ENCODE measurements at places on chromosomes 1 and 21. TPM values are rescaled to one million over a fixed set of nuclear protein-coding genes. Genes with fewer than 3 reads are reported as not detected.

DNA sequence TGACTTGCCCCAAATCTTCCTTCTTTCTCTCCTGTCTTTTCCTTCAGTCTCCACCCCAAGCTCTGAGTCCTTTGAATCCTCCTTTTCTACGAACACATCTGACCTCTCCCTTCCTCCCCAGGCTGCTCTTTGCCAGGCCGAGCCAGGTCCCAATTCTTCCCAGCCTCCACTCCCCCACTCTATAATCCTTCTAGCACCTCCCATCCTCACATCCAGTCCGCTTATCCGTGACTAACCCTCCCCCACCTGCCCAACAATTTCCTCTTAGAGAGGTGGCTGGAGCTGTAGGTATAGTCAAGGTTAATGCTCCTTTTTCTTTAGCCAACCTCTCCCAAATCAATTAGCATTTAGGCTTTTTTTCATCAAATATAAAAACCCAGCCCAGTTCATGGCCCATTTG lies 9.5 kb upstream of the HPDL start:
- H3K4me1 ChIP-seq, result no peaks in the 10 kb centered on the region
- no peak for DNase-seq
- H3K27me3 ChIP-seq, result peaks cover 13% of the 10 kb centered on the region
- no peaks in the 10 kb centered on the region for H3K36me3 ChIP-seq
- no peak overlapping the region for H3K4me3 ChIP-seq

- no peak for DNase-seq
- H3K4me1 ChIP-seq, result peaks cover 8% of the 10 kb centered on the region
- H3K4me3 ChIP-seq, result no peak overlapping the region
Measured at GRCh38 chr1:65470766-65471165, 50.3 kb downstream of the LEPR start.

GRCh38 chr1:7341145-7341905 lies 429.8 kb upstream of the VAMP3 start:
- H3K4me1 ChIP-seq, result peaks cover 6% of the 10 kb centered on the region
- H3K27me3 ChIP-seq, result no peaks in the 10 kb centered on the region
- H3K27ac ChIP-seq, result no peak overlapping the region
- peak; percentile 77 for DNase-seq

- no peaks in the 10 kb centered on the region for H3K27me3 ChIP-seq
- H3K4me1 ChIP-seq, result peaks cover 8% of the 10 kb centered on the region
- 0 out of 2 replicates have a peak, but pooled peaks cover 6% of the 10 kb centered on the region for H3K36me3 ChIP-seq
- no peak for DNase-seq
- H3K4me3 ChIP-seq, result no peak overlapping the region
- H3K27ac ChIP-seq, result no peak overlapping the region
Measured at GRCh38 chr1:33176887-33177286, 5.0 kb downstream of the TRIM62 start.

GRCh38 chr1:231376875-231377549 lies 38.9 kb downstream of the SPRTN start:
- H3K4me3 ChIP-seq, result no peak overlapping the region
- H3K27ac ChIP-seq, result no peak overlapping the region
- DNase-seq, result no peak
- H3K36me3 ChIP-seq, result peaks cover 1% of the 10 kb centered on the region
- H3K27me3 ChIP-seq, result no peaks in the 10 kb centered on the region

DNA sequence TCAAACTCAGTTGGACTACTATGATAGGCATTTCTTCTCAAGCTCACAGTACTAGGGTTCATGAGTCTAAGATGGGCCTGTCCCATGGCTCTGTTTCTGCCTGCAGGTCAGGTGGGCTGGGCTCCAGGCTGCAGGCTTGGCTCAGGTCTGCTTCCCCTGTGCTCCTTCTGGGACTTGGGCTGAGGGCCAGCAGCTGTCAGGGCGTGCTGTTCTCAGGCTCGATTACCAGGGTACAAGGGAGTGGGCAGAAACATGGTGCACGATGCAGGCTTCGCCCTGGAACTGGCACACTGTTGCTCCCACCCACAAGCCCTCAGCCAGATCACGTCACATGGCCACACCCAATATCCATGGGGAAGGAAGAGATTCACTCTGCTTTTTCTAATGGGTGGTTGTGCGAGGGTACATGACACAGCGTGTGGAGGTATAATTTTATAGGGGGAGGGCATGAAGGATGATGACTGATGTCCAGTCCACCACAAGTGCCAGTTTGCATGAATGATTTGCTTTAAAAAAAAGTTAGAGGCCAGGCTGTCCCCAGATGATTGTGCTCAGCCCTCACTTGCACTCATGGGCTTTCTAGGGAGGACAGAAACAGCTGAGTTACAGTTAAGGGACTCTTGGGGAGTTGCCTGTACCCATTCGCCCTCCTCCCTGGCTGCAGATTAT lies 118.0 kb downstream of the ACTL8 start:
- H3K27ac ChIP-seq, result peak overlapping the region; percentile 99
- no peak overlapping the region for H3K4me3 ChIP-seq
- no peaks in the 10 kb centered on the region for H3K36me3 ChIP-seq
- H3K4me1 ChIP-seq, result peaks cover 40% of the 10 kb centered on the region
- DNase-seq, result no peak

GRCh38 chr21:45880097-45881068 lies 101.2 kb upstream of the COL6A1 start:
- no peaks in the 10 kb centered on the region for H3K27me3 ChIP-seq
- peak; percentile 58 for DNase-seq
- peaks cover 34% of the 10 kb centered on the region for H3K4me1 ChIP-seq
- no peak overlapping the region for H3K27ac ChIP-seq
- H3K4me3 ChIP-seq, result no peak overlapping the region

Gene RPE65
- under 0.01 TPM for total RNA-seq

DNA sequence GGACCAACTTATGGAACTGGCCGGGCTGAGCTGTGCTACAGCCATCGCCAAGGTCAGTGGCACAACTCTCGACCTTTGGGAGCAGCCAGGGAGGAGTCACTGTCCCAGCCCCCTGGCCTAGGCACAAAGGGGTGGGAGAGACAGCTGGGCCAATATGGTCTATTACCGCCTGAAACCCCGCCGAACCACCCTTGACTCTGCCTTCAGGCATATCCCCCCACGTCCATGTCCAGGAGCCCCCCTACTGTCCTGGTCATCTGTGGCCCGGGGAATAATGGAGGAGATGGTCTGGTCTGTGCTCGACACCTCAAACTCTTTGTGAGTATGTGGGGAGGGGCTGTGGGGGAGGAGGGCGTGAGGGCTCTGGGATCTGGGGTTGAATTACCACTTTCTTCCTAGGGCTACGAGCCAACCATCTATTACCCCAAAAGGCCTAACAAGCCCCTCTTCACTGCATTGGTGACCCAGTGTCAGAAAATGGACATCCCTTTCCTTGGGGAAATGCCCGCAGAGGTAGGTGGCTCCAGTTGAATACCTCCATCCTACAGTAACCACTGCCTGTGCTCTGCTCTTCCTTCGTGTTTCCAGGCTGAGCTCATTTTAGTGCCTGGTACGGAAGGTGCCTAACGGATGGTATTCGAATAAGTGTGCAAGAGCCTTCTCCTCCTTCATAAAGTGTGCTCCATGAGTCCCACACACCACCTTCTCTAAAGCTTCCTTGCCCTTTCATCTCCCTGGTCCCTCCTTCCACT lies 758 bp downstream of the NAXE start:
- peak overlapping the region; percentile 56 for H3K27ac ChIP-seq
- H3K27me3 ChIP-seq, result no peaks in the 10 kb centered on the region
- peaks cover 23% of the 10 kb centered on the region for H3K36me3 ChIP-seq
- H3K4me3 ChIP-seq, result peak overlapping the region; percentile 78

GRCh38 chr1:109167001-109167506 lies 46.7 kb upstream of the SARS1 start:
- H3K27me3 ChIP-seq, result no peaks in the 10 kb centered on the region
- peaks cover 6% of the 10 kb centered on the region for H3K4me1 ChIP-seq
- DNase-seq, result no peak
- H3K36me3 ChIP-seq, result no peaks in the 10 kb centered on the region

Gene PRR9
- not detected for total RNA-seq

DNA sequence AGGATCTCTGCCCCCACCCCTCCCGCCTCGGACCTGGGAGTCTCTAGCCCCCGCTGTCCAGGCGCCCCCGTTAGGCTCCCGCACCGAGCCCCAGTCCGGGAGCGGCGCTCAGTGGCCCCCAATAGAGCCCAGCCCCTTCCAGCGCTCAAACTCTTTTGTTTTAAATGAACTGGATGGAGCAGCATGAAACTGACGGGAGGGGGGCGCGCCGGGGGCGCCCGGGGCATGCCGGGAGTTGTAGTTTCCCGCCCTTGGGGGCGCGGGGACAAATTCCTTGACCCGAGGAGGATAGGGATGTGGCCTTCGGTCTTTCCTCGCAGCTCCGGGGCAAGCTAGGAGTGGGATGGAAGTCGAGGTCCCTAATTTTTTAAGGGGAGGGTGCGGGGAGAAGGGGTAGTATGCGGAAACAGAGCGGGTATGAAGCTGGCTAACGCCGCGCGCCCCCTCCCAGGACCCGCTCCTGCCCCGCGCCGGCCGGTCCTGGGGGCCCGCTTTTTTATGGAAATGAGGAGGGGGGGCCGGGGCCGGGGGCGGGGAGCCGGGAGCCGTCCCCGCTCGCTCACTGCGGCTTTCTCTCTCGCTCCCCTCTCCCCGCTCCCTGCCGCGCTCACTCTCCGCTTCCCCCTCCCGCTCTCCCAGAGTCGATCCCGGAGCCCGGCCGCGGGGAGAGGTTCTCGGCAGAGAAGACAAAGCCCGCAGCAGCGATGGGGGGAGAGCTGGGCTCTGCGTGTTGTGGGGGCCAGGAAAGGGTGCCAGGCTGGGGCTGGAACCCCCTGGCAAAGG lies at the start of gene MEX3A:
MEX3A (minus strand) TSS at position 157 of the 783 bp plus-strand sequence. CDS start 467 bp downstream, outside the sequence.
- no peaks in the 10 kb centered on the region for H3K27me3 ChIP-seq
- peaks cover 17% of the 10 kb centered on the region for H3K4me1 ChIP-seq
- peak; percentile 64 for DNase-seq
- peak within 1 kb of the TSS; percentile 71 for H3K4me3 ChIP-seq
- peaks cover 3% of the 10 kb centered on the region for H3K36me3 ChIP-seq
- peak within 1 kb of the TSS; percentile 91 for H3K27ac ChIP-seq

Gene PROK1
- not detected for total RNA-seq

DNA sequence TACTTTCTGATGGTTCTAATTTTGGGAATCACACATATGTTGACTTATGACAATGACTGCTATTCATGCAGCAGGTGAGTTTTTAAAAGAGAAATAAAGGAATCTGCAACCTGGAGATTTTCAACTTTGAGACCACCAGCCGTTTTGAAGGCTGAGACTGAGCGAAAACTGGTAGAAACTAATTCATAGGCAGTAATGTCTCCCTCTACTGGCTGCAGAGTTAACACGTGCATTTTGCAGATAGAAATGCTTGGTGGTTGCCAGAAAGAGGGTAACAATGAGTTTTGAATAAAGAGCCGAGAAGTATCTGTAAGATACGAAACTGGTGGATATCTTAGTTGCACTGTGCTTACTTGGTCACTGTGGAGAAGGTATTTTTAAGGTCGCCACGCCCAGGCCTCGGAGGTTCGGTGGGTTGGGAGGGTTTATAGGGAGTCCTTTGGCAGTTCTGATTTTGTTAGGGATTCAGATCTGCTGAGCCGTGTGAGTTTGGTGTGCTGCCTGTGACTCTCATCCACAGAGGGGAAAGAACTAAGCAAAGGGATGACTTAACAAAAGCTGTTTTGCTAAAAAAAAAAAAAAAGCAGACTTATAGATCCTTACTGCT lies 83.0 kb downstream of the RYR2 start:
- H3K36me3 ChIP-seq, result no peaks in the 10 kb centered on the region
- H3K27me3 ChIP-seq, result no peaks in the 10 kb centered on the region
- no peaks in the 10 kb centered on the region for H3K4me1 ChIP-seq
- no peak overlapping the region for H3K4me3 ChIP-seq
- no peak overlapping the region for H3K27ac ChIP-seq
- no peak for DNase-seq

Gene AKNAD1
- total RNA-seq, result 0.18 TPM

Gene EDN2
- not detected for total RNA-seq

GRCh38 chr1:208189183-208189582 lies 55.0 kb downstream of the PLXNA2 start:
- no peaks in the 10 kb centered on the region for H3K27me3 ChIP-seq
- peaks cover 13% of the 10 kb centered on the region for H3K4me1 ChIP-seq
- H3K36me3 ChIP-seq, result no peaks in the 10 kb centered on the region
- no peak overlapping the region for H3K4me3 ChIP-seq
- no peak overlapping the region for H3K27ac ChIP-seq

- DNase-seq, result peak; percentile 52
- no peak overlapping the region for H3K4me3 ChIP-seq
Measured at GRCh38 chr1:203636291-203636690, 9.7 kb downstream of the ATP2B4 start.

- no peak overlapping the region for H3K27ac ChIP-seq
- H3K36me3 ChIP-seq, result no peaks in the 10 kb centered on the region
- peak overlapping the region; percentile 51 for H3K4me3 ChIP-seq
- H3K4me1 ChIP-seq, result peaks cover 10% of the 10 kb centered on the region
- no peak for DNase-seq
Measured at GRCh38 chr1:5993556-5994491, 1.6 kb upstream of the NPHP4 start.

DNA sequence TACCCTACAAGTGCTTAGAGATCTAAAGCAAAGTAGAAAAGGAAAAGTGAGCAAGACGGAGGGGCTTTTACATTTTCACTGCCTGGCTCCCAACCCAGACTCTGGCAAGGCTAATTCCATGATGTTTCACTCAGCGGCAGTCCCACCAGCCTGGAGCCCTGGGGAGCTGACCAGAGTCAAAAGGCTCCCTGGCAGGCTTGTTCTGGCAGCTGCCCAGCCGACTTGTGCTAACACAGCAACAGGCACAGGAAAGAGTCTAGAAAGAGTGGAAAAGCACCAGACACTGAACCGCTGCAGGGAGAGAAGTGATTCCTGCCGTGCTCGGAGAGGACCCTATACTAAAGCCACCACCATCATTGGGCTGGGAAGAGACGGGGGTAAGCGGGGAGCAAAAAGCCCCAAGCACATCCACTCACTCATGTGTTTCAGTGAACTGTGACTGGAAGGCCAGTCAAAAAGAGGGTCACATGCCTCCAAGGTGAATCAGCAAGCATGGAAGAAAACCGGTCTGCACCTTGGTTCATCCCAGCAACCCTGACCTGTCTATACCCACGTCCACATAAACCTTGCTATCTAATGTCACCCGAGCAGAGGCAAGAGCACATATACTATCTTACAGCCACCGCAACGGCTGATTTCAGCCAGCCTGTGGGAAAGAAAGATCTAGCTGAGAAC lies 8.0 kb downstream of the SMIM12 start:
- DNase-seq, result no peak
- no peaks in the 10 kb centered on the region for H3K27me3 ChIP-seq
- H3K36me3 ChIP-seq, result peaks cover 20% of the 10 kb centered on the region

Gene VWA5B1
- total RNA-seq, result not detected

Gene IFNLR1
- total RNA-seq, result not detected
